ENCODE measurements at places on chromosomes 16 and 17.

DNA sequence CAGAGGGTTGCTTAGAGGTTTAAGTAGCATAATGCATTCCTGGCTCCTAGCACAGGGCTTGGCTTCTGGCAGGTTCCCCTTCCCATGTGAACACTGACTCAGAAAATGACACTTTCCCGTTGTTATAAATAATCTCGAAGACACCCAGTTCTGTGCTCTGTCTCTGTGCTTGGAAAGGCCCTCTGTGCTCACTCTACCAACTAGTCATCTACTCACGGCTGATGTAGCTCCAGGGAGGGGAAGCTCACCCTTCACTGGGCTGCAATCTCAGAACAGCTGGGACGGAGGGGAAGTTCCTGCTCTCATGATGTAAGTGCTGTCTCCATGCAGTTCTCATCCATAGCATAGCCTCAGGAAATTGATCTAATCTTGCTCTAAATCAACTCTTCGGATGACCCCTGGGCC, 230.5 kb upstream of the ASIC2 start:
- DNase-seq = no peak

DNA sequence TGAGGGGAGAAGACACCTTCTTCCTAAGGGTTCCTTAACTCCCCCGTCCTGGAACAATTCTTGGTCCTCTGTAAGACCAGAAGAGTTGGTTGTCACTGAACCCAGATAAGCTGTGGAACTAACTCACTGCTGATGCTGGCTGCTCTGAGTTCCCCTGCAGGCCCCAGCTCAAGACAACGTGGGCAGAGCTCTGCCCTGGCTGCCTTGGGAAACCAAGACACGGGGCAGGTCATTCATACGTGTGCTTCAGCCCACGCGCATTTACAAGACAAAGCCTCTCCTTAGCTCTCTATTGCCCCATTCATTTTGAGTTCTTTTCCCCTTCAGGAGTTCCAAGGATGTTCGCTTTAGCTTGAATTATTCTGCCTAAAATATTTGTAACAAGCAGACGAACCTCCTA, 3.4 kb upstream of the NAT9 start:
- no peak for DNase-seq

DNA sequence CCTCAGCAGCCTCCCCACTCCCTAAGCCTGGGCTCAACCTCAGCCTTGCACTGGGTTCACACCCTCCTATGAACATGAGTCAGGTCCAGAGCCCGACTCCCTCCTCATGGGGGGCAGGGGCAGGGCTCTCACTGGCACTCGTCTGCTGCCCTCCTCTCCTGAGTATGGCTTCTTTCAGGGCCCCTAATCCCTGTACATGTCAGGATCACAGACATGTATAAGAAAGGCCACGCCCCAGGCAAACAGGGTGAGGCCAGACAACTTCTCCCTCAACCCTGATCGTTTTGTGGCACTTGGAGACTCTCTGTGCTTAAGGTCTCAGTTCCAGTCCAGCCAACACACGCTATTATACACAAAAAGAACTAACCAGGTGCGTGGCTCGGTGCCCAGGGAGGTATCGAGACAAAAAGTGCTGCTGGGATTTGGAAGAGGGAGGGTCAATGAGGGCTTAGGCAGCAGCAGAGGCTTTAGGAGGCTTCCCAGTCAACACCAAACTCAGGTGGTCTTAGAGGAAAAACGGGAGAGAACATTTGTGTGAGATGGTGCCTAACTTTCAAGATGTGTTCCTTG, 45.2 kb downstream of the CMTM3 start:
- no peak for DNase-seq

GRCh38 chr16:4315186-4316107, at the start of gene GLIS2:
Gene GLIS2 (plus strand): TSS chr16:4316067. CDS start chr16:4332281, 16,214 bp downstream.
- no peak for DNase-seq

- DNase-seq = no peak
Measured at GRCh38 chr16:22961206-22961605, 147.2 kb downstream of the HS3ST2 start.

DNA sequence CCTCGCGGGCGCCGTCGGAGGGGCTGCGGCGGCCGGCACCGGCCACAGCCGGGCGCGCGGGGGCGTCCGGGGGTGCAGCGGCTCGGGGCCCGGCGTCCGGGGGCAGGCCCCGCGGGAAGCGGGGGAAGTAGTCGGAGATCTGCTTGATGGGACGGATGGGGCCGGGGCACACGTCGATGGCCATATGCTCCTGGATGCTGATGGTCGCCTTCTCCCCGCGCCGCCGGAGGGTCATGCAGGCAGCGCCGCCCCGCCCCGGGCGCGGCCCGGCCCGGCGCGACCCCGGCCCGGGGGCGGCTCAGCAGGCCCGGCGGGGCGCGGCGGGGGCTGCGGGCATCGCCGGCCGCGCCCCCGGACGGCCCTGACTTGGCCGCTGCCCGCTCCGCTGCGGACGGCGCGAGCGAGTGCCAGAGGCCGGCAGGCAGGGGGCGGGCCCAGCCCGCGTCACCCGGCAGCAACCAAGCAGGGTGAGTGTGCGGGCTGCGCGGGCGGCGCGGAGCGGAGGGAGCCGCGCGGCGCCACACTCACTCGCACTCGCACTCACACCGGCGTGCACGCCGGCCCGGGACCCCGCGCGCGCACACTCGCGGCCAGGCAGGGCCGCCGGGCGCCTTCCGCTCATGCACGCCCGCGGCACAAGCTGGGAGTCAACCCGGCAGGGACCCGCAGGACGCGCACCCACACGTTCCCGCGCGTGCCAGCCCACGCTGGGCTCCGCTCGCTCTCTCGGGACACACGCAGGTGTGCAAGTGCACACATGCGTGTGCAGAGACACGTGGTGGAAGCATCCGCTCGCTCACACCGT, at the start of gene DOC2B:
DOC2B (minus strand) TSS at position 406 of the 805 bp plus-strand sequence; CDS start at position 235, 171 bp downstream.
- DNase-seq = no peak

GRCh38 chr16:81823111-81823510, 44.0 kb downstream of the PLCG2 start:
- no peak for DNase-seq

GRCh38 chr17:48055531-48056245, 7.5 kb downstream of the NFE2L1 start:
- DNase-seq = no peak

DNA sequence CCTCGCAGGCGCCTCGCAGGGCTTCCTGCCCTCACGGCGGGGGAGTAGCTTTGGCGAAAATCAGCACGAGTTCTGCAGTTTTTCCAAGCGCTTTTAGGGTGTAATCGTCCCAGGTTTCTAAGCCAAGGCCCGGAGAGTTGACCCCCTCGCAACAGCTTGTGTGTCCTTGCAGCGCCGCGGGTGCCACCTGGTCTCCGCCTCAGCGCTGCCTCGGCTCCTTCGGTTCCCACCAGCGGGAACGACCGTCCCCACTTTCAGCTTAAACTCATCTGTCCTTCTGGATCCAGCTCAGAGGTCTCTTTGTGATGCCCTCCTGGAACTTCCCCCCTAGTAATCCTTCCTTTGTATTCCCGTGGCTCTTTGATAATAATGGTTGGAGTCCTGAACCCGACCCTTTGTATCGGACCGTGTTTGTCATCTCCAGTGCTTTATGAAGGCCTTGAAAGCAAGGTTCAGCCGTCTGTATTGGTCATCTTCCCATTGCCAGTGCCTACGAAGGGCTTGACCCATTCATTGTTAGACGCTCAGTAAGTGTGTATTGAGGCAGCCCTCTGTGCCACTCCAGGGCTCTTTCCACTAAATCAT, 858 bp upstream of the SMARCE1 start:
- no peak for DNase-seq

GRCh38 chr17:35890774-35891155, 10.6 kb upstream of the CCL5 start:
- peak; percentile 61 for DNase-seq

- DNase-seq = no peak
Measured at GRCh38 chr17:44287651-44288050, 19.7 kb upstream of the SLC4A1 start.

DNA sequence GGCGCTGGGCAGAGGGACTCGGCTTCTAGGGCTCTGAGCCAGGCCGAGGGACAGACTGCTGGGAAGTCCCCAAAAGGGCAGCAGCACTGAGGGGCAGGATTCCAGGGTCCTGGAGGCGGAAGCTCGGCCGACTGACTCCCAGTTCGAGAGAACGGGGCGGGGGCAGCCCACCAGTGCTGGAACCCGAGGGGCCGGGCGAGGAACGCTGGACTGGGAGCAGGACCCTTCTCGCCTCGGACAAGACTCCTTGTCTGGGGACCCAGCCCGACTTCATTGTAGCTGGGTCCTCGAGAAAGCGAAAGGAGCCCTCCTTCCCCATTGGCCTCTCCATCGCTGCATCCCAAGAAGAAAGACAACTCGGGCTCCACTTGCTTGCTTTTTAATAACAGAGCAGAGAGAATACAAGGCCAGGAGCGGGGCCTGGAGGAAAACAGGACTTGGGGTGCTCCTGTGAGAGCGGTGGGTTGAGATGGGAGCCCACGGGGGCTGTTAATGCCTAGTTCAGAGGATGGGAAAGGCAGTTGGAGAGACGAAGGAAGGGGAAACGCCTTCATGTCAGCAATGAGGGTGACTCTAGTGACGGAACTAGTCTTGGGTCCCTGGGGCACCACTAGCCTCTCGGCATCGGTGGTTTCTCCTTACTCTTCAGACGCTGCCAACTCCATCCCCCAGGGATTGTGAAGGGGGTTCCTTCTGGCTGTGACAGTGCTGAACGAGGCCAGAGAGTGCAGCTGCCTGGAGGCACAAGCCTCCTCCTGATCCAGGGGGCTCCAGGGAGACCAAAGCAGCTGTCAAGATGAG, 492 bp upstream of the CAMTA2 start:
- DNase-seq = no peak

DNA sequence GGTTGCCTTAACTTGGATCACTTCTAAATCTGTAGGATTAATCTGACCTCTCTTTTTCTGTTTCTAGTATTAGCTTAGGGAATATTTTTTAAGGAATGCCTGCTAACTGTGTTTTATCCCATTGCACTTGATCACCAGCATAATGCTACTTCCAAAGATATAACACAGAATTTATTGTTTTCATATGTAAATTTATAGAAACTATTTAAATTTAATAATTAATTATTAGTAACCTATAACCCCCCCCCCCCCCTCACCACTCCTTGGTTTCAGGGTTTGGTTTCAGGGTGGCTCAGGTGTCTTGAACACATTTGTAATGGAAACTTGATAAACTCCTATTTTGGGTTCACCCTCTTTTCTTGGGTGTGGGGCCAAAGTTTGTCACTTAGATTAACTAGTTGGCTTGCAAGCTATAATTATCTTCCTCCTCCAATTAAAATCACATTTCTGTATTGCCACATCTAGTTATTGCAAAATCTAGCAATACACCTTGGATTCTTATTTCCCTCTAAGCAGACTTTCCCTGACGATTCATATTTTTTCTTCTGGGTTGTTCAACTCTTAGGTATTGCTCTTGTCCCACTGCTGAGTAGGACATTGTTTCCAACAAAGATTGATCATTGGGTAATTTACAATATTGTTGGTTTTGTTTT, 18.3 kb downstream of the KRT12 start:
- DNase-seq = no peak

- DNase-seq = no peak
Measured at GRCh38 chr17:72466199-72466598, 345.4 kb downstream of the SOX9 start.

GRCh38 chr16:12661656-12662172, 142.0 kb downstream of the CPPED1 start:
- no peak for DNase-seq

GRCh38 chr16:19837984-19838707, 46.5 kb downstream of the GPRC5B start:
- no peak for DNase-seq

DNA sequence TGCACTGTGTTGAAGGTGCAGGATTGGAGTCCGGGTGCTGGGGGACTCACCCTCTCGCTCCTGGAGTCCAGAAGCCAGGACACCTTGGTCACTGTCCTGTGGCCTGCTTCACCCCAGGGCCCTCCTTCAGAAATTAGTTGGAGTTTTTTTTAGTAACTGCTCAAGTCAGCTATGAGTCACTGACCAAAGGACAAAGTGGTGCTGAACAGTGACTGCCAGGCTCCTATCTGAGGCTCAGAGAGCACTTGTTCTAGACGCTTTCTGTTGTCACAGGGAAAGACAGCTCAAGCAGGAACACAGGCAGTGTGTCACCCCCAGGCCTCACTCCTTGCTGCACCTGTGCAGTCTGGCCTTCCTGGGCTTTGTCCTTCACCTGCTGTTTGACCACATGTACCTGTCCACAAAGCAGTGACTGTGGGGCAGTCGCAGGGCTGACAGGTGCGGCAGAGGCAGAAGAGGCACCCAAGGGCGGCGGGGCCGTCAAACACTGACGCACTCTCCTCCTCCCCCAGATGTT, 4.1 kb upstream of the FAAP100 start:
- no peak for DNase-seq

- no peak for DNase-seq
Measured at GRCh38 chr16:76194616-76195015, 82.6 kb upstream of the CNTNAP4 start.

DNA sequence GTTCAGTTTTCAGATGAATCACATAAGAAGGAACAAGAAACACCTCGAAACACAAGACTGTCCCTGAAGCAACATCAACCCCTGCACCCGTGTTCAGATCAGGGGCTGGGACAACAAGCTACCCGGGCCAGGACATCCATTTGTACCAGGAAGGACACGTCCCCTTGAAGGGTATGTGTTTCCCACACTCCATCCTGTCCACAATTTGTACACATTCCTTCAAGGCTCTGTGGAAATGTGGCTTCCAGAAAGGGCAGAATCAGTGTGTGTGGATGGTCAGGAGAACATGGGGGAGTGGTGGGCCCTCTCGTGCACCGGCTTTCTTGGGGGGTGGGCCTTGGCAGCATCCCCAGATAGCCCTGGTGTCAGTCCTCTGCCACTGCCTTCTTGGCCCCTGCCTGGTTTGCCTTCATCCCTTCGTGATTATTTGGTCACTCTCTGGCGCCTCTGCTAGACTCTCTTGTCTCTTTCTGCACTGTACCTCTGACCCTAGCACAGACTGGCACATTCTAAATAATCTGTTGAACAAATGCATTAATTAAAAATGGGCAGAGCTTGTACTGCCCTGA, 10.3 kb downstream of the KIFC3 start:
- no peak for DNase-seq

DNA sequence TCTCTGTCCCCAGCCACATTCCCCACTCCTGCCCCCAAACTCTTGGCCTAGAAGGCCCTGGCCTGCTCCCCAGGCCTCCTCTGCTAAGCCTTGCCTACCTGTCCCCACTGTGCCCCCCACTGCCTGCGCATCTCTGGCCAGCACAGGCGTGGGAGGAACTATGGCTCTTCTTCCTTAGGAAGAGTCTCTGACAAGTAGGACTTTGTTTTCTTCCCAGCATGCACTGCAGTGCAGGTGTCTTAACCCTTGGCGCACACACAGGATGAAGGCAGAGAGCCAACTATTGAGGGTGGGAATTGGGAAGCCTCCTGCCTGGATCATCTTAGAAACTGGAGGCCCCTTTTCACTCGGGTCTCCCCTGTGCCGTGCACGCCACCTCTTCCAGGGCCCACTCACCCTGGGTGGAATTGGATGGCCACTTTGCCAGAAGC, 3.6 kb downstream of the AMDHD2 start:
- no peak for DNase-seq

DNA sequence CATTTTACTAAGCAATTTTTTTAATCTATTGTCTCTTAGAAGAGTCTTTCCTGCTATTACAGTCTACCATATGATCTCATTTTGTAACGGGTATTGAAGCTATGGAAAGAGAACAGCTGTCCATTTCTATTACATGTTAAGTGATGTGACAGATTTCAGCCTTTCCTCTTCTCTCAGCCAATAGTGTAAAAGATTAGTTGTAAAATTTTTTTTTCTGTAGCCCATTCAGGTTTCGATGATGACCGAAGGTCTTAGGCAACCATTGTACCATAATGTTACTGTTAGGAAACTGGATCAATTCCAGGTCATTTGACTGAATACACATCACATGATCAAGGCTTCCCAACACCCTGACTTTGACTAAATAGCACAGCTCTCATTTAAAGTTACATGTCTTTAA, 147.6 kb upstream of the HLF start:
- no peak for DNase-seq

- no peak for DNase-seq
Measured at GRCh38 chr17:4972322-4972721, 4.7 kb upstream of the SPAG7 start.

Measured in CD4-positive, alpha-beta T cell (primary cell).